AG09309 (cell line): ENCODE measurements at places on chromosomes 6 and 20.
A peak's percentile ranks its signal among the peaks of the same experiment; 100 is the strongest.

DNA sequence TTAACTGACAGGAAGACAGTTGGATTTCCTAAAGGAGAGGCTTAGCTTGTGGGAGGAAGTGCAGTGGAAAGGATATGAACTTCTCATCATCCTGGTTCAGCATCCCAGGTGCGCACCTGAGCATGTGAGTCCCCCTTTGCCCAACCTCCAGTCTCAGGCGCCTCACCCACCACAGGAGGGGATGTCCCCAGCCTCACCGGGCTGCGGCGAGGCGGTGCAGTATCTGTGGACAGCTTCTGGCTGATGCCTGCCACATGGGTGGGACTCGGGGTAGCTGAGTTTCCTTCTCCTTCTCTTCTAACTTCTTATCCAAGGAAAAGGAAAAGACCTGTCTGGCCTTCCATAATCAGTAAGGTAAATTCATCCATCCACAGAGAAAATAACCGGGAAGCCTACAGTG, 539.3 kb upstream of the AGPAT4 start:
- no peak for DNase-seq

GRCh38 chr6:116280161-116280932, 617 bp upstream of the TSPYL1 start:
- no peak for DNase-seq

- no peak for DNase-seq
Measured at GRCh38 chr6:104325341-104326172, 534.2 kb downstream of the HACE1 start.

DNA sequence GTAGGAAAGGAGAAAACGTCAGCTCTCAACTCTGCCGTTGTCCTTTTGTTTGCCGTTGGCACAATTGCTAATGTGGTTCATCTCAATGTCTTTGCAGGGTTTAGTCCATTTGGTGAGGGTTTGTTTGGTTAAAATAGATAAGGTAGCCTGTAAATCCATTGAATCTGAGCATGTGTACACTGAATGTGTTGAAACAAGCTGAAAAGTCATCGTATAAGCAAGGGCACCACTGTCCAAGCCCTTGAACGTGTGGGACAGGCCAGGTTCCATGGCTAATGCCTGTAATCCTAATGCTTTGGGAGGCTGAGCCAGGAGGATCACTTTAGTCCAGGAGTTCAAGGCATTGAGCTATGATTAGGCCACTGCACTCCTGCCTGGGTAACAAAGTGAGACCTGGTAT, 224.7 kb upstream of the PLCB4 start:
- DNase-seq = no peak

GRCh38 chr6:146666909-146667308, 68.1 kb downstream of the ADGB start:
- DNase-seq = no peak

DNA sequence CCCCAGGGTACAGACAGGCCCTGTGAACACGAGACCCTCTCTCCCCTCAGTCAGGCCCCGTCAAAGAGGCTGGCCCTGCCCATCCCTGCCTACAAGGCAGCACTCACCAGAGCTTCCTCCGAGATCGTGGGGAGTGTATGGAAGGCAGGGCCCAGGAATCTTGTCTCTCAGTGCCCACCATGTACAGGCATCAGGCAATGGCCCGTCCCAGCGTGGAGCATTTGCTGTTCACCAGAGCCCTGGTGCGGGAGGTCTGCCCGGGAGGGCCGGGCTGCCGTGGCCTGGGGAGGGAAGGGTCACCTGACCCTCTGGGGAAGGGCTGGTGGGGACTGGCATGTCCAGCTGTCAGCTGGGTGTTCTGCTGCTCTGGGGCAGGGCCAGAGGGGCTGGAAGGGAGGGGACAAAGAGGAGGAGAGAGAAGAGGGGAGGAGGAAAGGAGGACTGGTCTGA, at the start of gene IP6K3:
TSS of gene IP6K3 (minus strand) at position 255 of the 450 bp plus-strand sequence. CDS start 11,429 bp downstream, outside the sequence.
- no peak for DNase-seq

GRCh38 chr20:38050686-38051085, 17.1 kb downstream of the RPRD1B start:
- DNase-seq = no peak

- DNase-seq = no peak
Measured at GRCh38 chr6:67328269-67328668, 1306.8 kb upstream of the ADGRB3 start.

DNA sequence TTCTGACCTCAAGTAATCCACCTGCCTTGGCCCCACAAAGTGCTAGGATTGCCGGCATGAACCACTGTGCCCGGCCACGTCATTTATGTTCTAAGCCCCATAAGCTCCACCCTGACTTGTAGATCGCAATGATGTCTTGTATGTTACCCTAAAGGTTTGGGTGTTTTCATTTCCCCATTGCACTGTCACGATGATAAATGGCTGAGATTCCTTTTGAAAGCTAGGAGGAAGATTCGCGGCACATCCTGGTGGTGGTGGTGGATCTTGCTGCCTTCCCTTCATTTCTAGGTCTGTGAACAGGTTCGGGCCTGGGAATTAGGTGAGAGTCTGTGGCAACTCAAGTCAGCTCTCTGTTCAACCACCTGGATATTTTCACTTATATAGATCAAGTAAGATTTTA, 28.3 kb downstream of the MUC22 start:
- no peak for DNase-seq

DNA sequence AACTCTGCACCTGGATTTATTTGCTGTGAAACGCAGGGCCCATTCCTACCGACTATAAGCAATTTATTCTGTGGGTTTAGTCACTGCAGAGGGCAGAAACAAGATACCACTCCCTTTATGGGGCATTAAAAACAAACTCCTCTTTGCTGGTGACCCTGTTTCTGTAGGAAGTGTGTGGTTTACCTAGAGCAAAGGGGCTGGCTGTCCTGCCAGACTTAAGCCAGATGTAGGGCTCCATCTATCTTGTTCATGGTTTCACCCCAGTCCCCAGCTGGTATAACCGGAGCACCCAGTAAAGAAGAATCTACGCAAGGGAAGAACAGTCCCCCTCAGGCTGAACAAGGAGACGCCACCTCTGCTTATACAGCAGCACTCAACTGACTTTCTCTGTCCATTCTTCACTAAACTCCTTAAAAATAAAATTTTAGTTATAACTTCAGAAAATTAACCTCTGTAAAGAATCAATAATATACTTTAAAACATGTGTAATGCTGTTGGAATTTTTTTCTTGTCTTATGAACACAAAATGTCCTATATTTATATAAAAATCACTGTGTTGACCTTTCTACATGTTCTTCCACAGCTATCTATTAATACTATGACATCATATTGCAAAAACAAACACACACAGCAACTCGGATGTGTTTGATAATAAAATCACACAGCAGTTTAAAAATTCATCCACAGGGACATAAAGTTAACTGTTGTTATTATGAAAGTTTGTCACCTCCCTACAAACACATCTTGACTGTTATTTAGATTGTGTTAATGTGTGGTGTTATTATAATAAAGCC, 126.1 kb upstream of the RPS6KA2 start:
- DNase-seq = no peak

GRCh38 chr6:56951049-56951831, 3.7 kb upstream of the BEND6 start:
- no peak for DNase-seq

DNA sequence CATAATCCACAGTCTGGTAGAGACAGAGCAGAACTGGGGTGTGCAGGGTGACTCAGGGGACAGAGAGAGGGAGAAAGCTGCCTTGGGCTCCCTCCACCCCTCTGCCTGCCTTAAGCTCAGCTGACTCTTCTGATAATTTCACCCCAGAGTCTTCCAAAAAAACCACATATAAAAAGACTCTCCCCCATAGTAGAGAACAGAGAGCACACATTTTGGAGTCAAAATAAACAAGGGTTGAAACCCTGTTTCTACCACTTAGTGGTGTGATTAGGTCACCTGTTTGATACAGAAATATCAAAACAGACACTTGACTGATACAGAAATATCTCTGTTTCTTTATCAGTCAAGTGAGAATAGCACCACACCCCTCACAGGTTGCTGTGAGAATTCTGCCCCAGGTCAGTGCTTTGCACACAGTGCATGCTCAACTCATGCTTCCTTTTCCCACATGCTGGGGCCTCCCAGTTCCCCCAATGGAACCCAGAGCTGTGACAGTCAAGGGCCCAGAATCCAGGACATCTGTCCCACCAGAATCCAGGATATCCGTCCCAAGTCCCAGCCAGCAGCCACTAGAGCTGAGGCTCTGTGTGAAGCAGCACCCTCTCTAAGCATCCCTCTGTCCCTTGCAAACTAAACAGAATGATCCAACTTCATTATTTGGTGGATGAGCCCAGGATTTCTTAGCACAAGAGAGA, 1.2 kb downstream of the TREML2 start:
- DNase-seq = no peak

- DNase-seq = no peak
Measured at GRCh38 chr6:150567823-150568383, 31.8 kb upstream of the PLEKHG1 start.

GRCh38 chr6:154996841-154997311, 1.8 kb downstream of the TIAM2 start:
- DNase-seq = no peak

DNA sequence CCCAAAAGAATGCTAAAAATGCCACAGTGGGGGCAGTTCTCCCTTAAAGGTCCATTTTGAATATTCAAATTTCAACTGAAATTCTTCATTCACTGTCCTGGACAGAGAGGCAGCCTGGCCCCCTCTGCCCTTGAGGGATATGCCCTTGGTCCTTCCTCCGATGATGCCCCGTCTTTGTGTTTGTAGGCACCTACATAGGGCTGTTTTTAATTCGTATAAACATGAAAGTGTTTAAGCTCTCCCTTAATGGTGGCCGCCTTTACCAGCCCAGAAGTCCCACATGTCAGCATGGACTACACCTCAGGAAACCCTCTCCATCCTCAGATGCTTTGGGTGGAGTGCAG, 70.2 kb downstream of the SSR1 start:
- no peak for DNase-seq

DNA sequence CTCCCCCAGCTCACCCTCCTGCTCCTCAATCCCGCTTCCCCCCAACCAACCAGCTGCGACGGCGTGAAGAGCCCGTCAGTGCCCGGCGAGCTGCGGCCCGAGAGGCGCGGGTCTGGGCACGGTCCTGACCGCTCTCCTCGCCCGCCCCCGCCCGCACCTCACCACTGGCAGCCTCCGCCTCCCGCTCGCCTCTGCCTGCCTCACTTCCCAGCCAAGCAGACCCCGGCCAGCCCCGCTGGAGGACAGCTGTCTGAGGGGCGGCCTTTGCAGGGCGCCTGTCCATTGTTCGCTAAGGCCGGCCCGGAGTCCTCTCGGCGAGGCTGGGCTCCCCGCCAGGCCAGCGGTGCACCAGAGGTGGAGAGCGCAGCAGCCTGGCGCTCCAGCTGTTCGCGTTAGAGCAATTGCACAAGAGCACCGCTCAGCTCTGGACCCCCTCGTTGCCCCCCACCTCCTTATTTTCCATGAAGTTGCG, 1.3 kb downstream of the SOBP start:
- no peak for DNase-seq

DNA sequence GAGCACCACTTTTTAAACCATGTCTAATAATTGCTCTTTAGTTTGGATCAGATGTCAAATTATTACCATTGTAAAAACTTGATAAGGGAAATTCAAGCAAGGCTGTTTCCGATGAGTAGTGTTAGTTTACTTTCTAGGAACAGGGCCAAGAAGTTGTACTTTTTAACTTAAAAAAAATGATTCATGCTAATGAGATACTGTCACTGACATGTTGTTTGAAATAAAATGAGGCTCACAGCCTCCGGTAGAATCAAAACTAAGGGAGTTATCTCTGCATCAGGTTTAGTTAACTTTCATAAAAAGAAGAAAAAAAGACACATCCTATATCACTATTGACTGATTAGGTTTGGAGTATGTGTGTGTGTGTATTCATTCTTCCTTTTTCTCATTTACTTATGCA, 55.2 kb upstream of the SUPT3H start:
- no peak for DNase-seq

GRCh38 chr6:131840441-131840840, 32.6 kb downstream of the ENPP1 start:
- no peak for DNase-seq

- DNase-seq = no peak
Measured at GRCh38 chr20:46438156-46438750, 31.8 kb upstream of the ELMO2 start.

- no peak for DNase-seq
Measured at GRCh38 chr6:46052479-46052878, 36.8 kb upstream of the CLIC5 start.

DNA sequence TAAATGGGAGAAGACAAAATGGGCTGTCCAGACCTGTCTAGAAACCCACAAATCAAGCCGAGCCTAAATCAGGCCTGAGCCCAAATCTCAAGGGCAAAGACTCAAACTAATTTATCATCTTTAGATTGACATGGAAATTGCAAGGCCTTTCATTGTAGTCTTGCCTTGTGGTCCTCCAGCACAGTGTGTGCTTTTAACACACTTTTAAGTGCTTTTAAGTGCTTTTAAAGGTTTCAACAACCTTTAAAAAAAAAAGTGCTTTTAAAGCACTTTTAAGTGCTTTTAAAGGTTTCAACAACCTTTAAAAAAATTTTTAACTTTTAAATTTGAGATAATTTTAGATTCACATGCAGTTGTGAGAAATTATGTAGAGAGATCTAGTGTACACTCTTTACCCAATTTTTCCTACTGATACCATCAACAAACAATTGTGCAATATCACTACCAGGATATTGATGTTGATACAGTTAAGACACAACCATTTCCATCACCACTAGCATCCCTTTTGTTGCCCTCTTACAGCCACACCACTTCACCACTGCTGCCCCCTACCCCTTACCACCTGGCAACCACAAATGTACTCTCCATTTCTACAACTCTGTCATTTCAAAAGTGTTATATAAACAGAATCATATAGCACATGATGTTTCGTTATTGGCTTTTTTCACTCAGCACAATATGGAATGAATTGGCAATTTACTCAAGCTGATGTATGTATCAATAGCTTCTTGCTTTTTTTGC, 23.1 kb upstream of the DCBLD1 start:
- no peak for DNase-seq

GRCh38 chr6:24979176-24979575, 43.4 kb upstream of the RIPOR2 start:
- no peak for DNase-seq

DNA sequence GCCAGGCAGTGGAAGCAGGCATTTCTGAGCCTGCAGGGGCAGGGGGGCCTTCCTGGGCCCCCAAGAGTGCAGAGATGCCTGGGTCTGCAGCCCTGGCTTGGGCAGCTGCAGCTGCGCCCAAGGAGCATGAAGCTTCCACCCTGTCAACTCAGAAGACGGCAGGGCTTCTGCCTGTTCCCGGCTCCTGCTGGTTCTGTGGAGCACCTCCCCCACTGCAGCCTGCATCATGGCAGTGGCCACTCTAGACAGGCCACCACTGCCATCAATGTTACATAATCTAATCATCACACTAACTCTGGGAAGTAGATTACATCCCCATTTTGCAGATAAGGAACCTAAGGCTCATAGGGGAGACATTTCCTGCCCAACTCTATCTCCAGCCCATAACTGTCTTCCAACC, 21.1 kb upstream of the TOP1 start:
- DNase-seq = no peak

- no peak for DNase-seq
Measured at GRCh38 chr20:49281059-49281912, 3.4 kb upstream of the ZNFX1 start.

GRCh38 chr6:22448291-22448711, 121.1 kb upstream of the HDGFL1 start:
- peak; percentile 16 for DNase-seq

GRCh38 chr6:53161481-53162009, 12.9 kb upstream of the GCM1 start:
- no peak for DNase-seq
